ENCODE measurements at places on chromosomes 2 and 18.

DNA sequence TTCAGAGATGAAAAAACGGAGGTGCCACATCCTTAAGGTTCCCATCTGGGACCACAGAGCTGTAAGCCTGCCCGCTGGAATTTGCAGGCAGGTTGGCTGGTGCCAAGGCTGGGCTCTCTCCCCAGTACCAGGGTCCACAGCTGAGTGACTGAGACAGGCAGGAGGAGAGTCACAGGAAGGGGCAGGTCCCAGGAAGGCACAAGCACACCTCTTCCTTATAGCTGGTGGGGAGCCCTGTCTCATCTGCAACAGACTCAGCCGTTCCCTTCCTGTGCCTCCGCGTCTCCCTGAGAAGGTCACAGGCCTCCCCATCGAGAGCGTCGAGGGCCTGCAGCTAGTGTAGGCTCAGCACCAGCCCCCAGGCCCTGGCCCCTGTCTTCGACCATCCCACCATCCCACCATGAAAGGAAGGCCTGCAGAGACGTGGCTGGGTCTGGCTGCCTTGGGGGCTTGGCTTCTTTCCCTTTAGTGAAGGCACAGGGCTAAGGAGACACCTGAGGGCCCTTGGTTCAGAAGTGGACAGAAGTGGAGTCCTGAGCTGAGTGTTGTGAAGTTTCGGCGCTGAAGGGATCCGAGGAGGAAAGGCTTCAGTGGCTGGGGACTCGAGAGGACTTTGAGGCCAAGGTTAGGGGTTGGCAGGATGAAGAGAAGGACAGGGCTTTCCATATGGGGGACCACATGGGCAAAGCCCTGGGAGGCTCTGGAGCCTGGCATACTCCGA, 26.8 kb downstream of the GLI2 start:
- DNase-seq = no peak

DNA sequence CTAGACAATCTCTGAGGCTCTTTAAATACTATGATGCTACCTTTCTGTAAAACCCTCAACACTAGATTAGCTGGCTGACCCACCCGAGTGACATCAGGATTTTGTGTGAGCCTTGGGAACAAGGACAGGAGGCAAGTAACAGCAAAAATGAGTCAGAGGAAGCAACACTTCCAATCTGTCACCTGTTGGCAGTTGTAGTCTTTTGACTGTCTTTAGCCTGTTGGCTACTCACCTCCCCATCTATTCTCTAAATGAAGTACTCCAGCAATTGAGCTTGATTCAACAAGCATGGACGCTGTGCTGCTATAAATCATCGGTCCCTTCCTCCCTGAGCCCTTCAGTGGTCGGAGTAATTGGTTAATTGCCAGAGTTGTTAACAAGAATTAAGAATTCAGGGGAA, 898.7 kb downstream of the BCL11A start:
- DNase-seq = no peak

DNA sequence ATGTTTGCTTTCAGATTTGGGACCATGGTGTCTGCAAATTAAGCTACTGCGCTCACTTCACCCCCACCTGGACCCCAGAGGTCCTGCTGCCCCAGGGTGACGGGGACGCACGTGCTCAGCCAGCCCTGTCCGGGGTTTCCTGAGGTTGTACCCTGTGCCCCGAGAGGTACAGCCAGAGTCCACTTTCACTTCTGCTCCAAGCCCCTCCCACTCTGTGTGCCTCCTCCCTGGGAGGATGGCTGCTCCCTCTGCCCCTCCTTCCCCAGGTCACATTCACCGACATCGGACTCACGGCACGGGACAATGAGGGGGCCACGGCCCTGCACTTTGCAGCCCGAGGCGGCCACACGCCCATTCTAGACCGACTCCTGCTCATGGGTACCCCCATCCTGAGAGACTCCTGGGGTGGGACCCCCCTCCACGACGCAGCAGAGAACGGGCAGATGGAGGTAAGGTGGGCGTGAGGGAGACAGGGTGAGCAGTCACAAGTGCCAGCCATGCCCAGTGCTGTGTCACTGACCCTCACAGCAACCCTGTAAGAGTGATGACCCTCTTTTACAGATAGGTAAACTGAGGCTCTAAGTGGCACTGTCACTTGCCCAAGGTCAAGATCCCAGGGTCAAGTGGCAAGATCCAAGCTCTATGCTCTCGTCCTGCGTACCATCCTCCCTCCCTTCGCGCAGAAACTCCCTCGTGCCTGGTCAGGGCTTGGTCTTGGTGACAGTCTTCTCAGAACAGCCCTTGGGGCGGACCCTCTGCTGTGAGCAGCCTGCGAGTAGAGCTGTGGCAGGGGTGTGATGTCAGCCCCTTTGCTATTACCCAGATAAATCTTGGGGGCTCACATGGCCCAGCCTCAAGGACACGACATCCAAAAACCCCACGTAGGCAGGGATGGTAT, 7.6 kb downstream of the ESPNL start:
- no peak for DNase-seq

GRCh38 chr2:69734035-69734611, 7.8 kb upstream of the ANXA4 start:
- DNase-seq = no peak

DNA sequence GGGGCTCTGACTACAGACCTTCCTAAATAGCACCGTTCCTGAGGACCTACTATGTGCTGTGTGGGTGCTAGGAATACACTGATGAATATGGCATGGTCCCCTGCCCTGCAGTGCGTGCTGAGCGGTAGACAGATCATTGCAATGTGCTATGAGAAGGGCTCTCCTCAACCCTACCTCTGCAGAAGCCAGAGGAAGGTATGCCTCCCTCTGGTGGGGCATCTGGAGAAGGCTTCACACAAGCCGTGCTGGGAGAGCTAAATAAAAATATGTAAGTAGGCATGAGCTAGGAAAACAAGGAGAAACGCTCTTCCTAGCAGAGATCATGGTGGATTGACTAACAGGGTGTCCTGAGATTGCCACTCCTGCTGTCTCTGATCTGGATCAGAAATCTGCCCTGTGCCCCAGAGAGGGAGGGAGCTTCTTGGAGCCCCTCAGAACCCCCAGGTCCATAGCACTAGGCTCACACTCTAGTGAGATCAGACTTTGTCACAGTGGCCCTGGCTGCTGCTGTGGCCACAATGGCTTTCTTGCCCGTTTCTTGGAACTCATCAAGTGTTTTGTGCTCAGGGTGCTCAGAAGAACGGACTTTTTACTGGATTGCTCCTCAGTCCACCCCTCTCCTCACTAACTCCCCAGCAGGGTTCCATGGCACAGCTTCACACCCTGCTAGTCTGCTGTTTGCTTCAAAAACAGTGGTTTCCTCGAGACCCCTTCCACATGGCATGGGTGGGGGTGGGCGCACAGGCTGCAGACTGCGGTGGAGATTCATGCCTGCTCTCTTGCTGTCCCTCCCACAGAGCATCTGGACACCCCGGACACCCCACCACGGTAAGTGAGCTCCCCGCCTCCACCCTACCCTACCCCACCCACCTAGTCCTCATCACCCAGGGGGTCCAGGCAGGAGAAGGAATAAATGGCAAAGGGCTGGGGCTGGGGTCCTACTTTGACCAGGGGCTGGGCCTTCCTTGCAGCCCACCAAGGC, 14.2 kb downstream of the SIGLEC15 start:
- DNase-seq = no peak

DNA sequence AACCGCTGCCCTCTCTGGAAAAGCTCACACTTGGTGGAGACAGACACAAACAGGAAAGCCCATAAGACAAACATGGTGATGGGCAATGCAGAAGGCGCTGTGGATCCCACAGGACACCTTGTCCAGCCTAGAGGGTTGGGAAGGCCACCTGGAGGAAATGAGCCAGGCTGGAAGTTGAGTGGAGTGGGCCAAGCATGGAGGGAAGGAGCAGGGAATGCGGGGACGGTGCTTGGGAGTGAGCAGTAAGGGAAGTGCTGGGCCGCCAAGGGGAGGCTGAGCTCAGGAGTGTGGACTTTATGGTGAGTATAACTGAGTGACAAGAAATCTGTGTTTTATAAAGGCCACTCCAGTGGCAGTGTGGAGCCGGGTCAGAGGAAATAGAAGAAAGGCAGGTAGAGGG, 2.8 kb upstream of the GRHL1 start:
- DNase-seq = no peak

DNA sequence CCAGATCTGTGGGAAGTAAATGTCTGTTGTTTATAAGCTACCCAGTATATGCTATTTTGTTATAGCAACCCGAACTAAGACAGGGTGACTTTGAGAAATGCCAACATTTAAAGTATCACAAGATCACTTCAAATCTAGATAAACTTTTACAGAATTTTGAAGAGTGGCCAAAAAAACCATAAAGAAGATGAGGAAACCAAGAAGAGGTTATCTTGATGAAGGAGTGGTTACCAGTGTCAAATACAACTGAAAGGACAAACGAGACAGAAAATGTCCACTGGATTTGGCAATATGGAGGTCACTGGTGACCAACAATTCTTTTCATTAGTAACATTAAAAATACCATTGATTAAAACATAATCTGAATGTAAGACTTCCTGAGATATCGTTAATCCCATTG, 235.7 kb downstream of the DYM start:
- no peak for DNase-seq

DNA sequence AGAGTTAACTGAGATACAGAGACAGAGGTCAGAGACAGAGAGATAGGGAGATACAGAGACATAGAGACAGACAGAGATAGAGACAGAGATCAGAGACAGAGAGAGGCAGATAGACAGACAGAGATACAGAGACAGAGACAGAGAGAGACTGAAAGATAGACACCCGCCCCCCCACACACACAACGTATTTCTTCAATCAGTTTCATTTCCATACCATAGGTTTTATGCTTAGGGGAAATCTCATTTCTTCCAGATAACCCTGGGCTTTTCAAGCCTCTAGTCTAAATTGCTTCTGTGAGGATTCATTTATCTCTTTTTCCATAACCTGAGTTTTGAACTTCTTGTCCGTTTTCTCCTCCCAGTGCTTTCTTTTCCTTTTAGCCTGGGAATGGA, 94.6 kb downstream of the CD8B2 start:
- DNase-seq = no peak

- no peak for DNase-seq
Observed at GRCh38 chr2:215929602-215930335, 83.6 kb downstream of the MREG start.

GRCh38 chr2:164757934-164758695, 83.5 kb downstream of the COBLL1 start:
- no peak for DNase-seq

DNA sequence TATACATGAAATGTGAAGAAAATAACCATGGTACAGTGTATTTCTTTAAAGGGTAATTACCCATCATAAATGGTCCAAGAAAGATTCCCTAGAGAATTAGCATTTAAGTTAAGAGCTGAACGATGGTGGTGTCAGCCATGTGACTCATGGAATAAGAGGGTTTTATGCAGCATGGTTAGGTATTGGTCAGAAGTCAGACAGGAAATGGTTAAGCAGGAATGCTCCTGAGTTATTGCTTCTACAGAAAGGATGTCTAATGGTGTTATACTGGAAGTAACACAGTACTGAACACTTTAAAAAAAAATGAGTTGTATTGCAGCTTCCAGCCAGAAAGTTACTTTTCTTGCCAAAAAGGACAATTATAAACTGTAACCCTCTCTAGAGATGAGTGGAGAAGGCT, 72.7 kb upstream of the UBE2E3 start:
- DNase-seq = no peak

GRCh38 chr18:35592298-35592697, 10.8 kb downstream of the GALNT1 start:
- no peak for DNase-seq

- DNase-seq = no peak
Observed at GRCh38 chr18:24272229-24272525, 125.4 kb downstream of the OSBPL1A start.

DNA sequence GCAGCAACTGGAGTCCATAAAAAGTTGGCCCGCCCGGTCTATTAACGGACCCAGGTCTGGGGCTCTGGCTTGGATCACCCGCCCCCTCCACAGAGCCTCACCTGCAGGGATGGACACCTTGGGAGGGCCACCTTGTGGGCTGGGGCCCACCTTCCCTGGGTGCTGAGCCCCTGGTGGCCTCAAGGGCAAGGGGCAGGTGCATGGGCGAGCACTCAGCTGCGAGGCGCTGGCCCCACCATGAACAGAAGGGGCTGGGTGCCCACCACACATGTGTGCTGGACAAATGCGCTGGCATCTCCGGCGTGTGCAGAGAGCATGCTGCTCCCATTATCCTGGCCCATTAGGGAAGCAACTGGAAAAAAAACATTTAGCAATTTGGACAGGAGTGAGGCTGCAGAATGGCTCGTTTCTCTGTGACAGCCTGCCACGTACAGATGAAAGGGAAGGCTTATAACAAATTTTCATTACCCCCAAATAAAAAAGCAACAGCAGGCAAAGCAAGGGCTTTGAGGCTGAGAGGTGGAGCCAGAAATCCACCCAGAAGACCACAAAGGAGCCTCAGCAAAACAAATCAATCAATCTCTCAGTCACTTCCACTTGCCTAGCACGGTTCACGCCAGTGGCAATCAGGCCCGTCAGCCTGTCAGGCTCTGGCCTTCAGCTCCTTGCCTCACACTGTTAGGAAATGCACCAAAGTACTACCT, 253.1 kb upstream of the ZNF521 start:
- DNase-seq = no peak

- no peak for DNase-seq
Observed at GRCh38 chr2:24449344-24449743, 41.7 kb upstream of the NCOA1 start.

DNA sequence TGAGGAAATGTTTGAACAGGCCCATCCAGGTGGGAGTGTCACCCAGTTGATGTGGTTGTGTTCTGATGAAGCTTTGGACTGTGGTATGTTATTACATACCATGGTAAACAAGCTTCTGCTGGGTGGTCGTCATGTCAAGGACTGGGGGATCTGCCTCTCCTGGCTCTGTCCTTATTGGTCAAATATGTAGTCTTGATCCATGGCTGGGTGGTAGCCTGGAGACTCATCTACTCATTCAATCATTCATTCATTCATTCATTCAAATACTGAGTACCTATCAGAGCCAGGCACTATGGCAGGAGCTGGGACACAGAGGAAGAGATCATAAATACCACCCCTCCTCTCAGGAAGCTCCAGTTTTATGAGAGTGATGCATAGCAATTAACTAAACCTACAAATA, 60.8 kb downstream of the TACR1 start:
- DNase-seq = no peak

DNA sequence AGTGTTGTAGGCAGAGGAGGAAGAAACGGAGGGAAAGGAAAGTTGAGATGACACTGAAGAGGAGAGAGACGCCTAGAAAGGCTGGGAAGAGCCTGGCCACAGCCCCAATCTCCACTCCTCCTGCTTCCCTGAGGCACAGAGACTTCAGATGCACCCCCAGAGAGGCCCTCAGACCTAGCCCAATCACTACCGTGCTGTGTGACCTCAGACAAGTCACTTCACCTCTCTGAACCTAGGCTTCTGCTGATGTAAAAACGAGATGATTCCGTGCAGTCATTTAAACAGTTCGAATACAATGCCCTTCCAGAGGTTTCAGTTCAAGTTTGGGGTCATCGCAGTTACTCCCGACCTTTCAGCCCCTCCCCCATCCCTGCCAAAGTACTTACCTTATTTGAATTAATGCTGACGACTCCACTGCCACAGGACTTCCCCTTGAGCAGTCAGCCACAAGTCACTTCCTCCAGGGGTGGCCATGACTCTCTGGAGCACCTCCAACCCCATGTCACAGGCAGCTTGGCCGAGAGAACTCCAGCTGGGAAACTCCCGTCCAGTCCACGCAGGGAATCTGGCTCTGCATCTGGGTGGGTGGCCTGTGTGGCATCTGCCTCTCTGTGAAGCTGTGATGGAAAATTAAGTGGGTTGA, 105.2 kb upstream of the ID2 start:
- DNase-seq = no peak

GRCh38 chr2:31785876-31786275, 205.1 kb upstream of the SRD5A2 start:
- no peak for DNase-seq

- DNase-seq = no peak
Observed at GRCh38 chr2:1047485-1047884, 96.8 kb downstream of the SNTG2 start.

All from neuronal stem cell (in vitro differentiated cells).